Peyer's patch (tissue), 4 donors: ENCODE measurements at places on chromosomes 16 and 17. TPM values are rescaled to one million over a fixed set of nuclear protein-coding genes. Genes with fewer than 3 reads are reported as not detected.
A peak's percentile ranks its signal among the peaks of the same experiment; 100 is the strongest.

DNA sequence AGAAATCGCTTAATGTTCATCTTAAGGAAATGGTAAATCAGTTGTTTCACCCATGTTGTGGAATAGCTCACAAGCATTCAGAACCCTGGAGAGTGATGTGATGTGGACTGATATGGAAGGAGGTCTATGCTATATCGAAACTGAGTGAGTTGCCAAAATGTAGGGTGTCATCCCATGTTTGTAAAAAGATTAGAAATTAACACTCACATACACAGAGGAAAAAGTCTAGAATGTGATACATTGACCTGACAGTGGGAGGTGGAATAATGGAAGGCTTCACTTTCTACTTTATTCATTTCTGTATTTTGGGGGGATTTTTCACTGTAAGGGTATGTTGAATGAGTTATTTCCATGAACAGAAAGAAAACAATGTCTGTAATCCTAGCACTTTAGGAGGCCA, 4.7 kb upstream of the PRM1 start:
- no peak overlapping the region for H3K27ac ChIP-seq
- H3K4me3 ChIP-seq: no peak overlapping the region
- no peak for DNase-seq
- H3K36me3 ChIP-seq: no peaks in the 10 kb centered on the region
- no peaks in the 10 kb centered on the region for H3K27me3 ChIP-seq
- no peaks in the 10 kb centered on the region for H3K4me1 ChIP-seq

DNA sequence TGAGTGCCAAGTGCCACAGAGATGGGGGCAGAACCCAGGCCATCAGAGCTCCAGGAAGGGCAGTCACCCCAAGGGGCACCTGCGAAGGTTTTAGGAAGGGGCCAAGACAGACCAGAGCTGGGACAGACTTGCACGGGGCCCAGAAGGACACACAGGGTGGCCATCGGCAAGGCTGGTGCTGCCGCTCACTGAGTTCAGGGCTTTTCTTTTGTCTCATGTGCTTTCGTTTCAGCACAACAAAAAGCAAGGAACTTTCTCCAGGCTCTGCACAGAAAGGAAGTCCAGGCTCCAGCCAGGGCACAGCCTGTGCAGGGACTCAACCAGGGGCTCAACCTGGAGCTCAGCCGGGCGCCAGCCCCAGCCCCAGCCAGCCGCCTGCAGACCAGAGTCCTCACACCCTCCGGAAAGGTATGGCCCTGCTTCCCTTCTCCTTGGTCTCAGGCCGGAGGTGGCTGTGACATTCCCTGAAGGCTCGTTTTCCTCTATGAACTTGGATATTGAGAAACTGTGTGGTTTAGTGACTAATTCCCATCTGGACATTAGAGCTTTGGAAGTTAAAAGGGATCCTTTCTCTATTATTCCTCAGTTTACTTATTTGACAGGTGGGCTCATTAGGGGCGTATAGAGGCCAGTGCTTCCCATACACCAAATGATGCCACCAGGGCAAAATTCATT, 37.9 kb downstream of the ELAC2 start:
- no peaks in the 10 kb centered on the region for H3K4me1 ChIP-seq
- H3K4me3 ChIP-seq: no peak overlapping the region
- no peak overlapping the region for H3K27ac ChIP-seq
- H3K27me3 ChIP-seq: no peaks in the 10 kb centered on the region
- DNase-seq: no peak
- no peaks in the 10 kb centered on the region for H3K36me3 ChIP-seq

DNA sequence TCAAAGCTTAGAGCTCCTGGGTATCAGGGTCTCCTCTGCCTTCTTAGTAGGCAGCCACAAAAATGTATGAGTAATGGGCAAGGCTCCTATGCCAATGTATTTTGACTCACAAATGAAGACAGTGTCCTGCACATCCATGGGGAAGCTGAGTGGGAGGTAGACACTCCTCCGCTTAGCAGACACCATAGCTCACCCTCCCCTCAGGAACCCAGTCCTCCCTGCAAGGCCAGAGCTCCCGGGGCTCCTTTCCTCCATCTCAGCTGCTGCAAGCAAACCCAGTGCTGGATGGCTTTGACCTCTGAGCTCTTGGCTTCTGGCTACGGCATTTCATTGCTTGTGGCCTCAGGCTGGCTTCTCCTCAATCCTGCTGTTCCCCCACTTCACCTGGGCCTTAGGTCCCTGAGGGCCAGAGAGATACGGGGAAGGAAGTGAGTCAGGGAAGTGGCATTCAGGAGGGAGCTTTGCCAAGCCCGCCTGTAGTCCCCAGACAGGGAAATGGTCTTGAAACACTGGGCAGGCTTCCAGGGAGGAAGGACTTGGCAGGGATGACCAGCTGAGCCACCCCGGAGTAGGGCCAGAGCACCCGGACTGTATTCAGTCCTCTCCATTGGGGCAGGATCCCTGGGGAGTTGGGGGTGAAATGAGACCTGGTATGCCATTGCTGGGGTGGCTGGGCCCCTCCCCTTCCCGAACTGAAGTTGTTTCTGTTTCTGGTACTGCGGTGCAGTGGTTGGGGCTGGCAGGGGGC, 4.5 kb downstream of the ABCC3 start:
- peak; percentile 94 for DNase-seq
- peak overlapping the region; percentile 67 for H3K27ac ChIP-seq
- H3K4me1 ChIP-seq: peaks cover 5% of the 10 kb centered on the region
- H3K36me3 ChIP-seq: no peaks in the 10 kb centered on the region
- peak overlapping the region; percentile 24 for H3K4me3 ChIP-seq

DNA sequence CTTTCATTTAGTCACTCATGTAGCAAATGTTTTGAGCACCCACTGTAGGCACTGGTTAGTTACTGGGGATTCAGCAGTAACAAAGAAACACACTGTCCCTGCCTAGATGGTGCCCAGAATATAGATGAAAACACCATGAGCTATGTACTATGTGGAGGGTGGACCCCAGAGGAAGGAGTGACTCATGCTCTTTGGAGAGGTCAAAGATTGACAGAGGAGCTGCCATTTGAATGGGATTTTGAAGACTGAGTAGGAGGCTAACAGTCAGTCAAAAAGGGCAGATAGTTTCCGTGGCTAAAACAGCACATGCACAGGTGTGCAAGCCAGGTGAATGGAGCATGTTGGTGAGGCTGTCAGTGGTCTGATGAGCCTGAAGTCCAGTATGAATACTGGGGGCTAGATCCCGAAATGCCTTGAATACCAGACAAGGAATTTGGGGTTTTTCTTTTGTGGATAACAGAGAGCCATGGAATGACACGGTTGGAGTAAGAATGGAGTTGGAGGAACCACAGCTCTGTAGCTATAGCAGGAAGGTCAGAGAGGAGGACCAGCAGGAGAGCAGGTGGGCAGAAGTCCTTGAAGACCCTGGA, 6.1 kb downstream of the IL21R start:
- no peak for DNase-seq
- H3K4me3 ChIP-seq: no peak overlapping the region
- peak overlapping the region; percentile 39 for H3K27ac ChIP-seq
- H3K27me3 ChIP-seq: no peaks in the 10 kb centered on the region
- peaks cover 16% of the 10 kb centered on the region for H3K4me1 ChIP-seq

DNA sequence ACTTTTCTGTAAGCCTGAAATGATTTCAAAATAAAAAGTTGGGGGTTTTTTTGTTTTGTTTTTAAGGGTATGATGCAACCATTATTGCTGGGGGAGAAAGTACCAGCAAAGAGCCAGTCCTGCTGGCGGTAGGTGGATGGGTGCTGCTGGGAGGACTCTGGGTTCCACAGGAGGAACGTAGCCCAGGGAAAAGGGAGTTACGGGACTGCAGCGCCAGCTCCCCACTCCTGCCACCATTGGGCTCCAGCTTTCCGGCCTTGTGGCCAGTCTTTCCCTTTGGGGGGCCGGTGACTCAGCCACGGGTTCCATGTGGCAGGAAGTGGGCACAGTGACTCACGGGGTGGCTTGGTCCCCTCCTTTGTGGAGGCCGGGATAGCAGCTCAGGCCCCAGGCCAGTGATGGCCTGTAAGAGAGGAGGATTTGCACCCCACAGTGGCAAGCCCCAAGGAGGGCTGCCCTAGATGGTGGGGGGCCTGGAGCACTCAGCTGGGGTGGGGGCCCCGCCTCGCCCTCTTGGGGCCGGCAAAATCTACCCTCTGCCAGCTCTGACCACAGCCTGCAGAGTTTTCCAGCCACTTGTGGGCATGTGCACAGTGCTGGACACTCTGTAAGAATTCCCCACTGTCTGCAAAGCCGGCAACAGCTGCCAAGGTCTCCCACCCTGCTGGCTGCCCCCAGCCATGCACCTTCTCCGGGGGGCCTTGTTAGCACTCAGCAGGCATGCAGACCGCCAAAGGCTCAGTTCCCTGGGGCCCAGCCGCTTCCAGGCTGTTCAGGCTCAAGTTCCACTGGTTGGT, 30.4 kb downstream of the SOCS3 start:
- H3K36me3 ChIP-seq: no peaks in the 10 kb centered on the region
- no peak overlapping the region for H3K27ac ChIP-seq
- DNase-seq: no peak

DNA sequence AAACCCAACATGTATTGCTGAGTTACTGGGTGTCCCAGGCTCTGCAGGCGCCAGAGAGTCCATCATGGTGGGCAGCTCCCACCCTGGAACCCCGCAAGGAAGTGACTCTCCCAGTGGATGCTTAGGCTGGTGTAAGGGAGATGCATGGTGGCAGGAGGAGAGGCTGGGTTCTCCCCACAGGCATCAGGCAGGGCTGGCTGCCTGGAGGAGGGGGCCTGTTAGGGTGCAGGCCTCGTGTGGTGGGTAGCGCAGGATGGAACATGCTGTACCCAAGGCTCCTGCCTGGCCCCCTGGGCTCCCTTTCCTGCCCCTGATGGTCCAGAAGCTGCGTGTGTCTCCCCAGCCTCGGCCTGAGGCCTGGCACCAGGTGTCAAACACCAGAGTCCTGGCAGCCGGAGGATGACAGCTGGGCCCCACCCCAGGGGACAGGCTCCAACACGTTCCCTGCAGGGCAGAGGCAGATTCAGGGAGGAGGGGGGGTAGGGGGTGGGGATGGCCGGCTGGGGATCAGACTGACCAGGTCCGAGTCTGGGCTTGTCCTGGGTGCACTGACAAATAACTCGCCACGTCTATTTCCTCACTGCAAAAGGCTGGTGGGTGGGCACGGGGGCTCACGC, 40.2 kb upstream of the CIBAR2 start:
- H3K27ac ChIP-seq: no peak overlapping the region
- no peaks in the 10 kb centered on the region for H3K36me3 ChIP-seq
- H3K4me3 ChIP-seq: no peak overlapping the region
- no peak for DNase-seq

GRCh38 chr17:27540318-27541101, 84.3 kb downstream of the KSR1 start:
- H3K36me3 ChIP-seq: no peaks in the 10 kb centered on the region
- H3K4me3 ChIP-seq: no peak overlapping the region
- peak overlapping the region; percentile 84 for H3K27ac ChIP-seq
- no peaks in the 10 kb centered on the region for H3K27me3 ChIP-seq
- peak; percentile 40 for DNase-seq

DNA sequence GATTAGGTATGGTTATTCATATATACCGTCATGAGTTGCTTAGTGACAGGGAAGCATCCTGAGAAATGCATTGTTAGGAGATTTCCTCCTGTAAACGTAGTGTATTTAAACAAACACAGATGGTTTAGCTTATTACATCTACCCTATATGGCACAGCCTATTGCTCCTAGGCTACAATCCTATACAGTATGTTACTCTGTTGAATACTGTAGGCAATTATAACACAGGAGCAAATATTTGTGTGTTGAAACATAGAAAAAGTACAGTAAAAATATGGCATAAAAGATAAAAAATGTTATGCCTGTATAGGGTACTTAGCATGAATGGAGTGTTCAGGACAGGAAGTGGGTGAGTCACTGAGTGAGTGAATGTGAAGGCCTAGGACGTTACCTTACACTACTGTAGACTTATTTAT, 157.7 kb downstream of the CDH11 start:
- H3K4me3 ChIP-seq: no peak overlapping the region
- H3K4me1 ChIP-seq: no peaks in the 10 kb centered on the region
- H3K27me3 ChIP-seq: no peaks in the 10 kb centered on the region
- H3K27ac ChIP-seq: no peak overlapping the region
- no peak for DNase-seq

GRCh38 chr17:39132192-39132610, 19.2 kb downstream of the PLXDC1 start:
- H3K27ac ChIP-seq: no peak overlapping the region
- H3K4me3 ChIP-seq: no peak overlapping the region
- no peak for DNase-seq
- no peaks in the 10 kb centered on the region for H3K36me3 ChIP-seq
- no peaks in the 10 kb centered on the region for H3K27me3 ChIP-seq

DNA sequence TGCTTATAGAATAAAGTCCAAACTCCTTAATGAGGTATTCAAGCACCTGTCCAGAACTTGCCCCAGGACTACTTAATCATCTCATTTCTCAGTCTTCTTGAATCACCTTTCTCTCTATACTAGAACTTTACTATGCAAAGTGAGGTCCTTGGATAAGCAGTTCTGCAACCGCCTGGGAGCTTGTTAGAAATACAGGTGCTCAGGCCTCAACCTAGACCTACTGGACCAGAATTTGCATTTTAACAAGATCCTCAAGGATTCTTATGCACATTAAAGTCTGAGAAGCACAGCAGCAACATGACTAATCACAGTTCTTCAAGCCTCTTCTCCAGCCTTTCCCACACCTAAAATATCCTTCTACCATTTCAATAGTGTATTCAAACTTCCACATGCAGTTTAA, 61.7 kb downstream of the GRB7 start:
- no peak overlapping the region for H3K4me3 ChIP-seq
- DNase-seq: no peak
- H3K27me3 ChIP-seq: no peaks in the 10 kb centered on the region
- H3K36me3 ChIP-seq: no peaks in the 10 kb centered on the region
- no peaks in the 10 kb centered on the region for H3K4me1 ChIP-seq
- peak overlapping the region; percentile 7 for H3K27ac ChIP-seq

DNA sequence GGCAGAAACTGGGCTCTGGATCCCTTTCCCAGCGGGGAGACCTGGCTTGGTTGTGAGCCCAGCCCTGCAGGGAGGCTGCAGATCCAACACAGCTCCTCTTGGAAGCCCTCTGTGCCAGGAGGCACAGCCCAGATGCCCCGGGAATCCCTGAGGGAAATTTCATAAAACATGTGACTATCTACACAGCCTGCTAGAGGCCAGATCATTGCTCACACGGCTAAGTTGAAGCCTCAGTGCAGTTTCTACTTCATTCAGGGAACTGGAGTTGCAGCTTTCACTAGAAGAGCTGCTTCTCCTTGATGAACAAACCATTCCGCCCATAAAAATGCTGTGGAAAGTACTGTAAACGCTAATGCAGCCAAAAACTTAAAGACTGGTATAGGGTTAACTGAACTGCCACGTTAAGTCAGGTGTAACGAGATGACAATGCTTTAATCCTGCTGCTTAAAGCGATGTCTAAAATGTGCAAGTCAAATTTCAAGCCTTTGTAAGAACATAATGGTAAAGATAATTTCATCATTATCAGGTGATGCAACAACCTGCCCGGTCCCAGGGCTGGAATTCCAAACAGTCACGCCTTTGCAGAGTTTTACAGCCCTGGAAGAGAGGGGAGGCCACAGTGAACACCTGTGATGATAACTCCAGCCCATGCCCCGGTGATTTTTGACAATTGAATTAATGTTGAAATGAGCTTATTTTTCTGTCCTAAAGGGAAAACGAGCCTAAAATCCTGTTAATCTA, 172.5 kb downstream of the ZFHX3 start:
- H3K4me1 ChIP-seq: no peaks in the 10 kb centered on the region
- no peak overlapping the region for H3K4me3 ChIP-seq
- no peaks in the 10 kb centered on the region for H3K36me3 ChIP-seq
- no peak for DNase-seq
- no peaks in the 10 kb centered on the region for H3K27me3 ChIP-seq
- peak overlapping the region; percentile 5 for H3K27ac ChIP-seq

Gene PABPN1L
- not detected for total RNA-seq

Gene CMTM3
- 8.7 TPM for total RNA-seq

Gene SLC6A2
- not detected for total RNA-seq

Gene SULT1A3
- 103 TPM for total RNA-seq

Gene NPIPB8
- 2.1 TPM for total RNA-seq

Gene PRR29
- not detected for total RNA-seq

Gene PIK3R6
- 2.9 TPM for total RNA-seq

Gene ERBB2
- total RNA-seq: 339 TPM

Gene RAB11FIP4
- 64.7 TPM for total RNA-seq
